Testis (tissue), 5 donors: ENCODE measurements at places on chromosomes 5 and 9. TPM values are rescaled to one million over a fixed set of nuclear protein-coding genes. Genes with fewer than 3 reads are reported as not detected.
A peak's percentile ranks its signal among the peaks of the same experiment; 100 is the strongest.

DNA sequence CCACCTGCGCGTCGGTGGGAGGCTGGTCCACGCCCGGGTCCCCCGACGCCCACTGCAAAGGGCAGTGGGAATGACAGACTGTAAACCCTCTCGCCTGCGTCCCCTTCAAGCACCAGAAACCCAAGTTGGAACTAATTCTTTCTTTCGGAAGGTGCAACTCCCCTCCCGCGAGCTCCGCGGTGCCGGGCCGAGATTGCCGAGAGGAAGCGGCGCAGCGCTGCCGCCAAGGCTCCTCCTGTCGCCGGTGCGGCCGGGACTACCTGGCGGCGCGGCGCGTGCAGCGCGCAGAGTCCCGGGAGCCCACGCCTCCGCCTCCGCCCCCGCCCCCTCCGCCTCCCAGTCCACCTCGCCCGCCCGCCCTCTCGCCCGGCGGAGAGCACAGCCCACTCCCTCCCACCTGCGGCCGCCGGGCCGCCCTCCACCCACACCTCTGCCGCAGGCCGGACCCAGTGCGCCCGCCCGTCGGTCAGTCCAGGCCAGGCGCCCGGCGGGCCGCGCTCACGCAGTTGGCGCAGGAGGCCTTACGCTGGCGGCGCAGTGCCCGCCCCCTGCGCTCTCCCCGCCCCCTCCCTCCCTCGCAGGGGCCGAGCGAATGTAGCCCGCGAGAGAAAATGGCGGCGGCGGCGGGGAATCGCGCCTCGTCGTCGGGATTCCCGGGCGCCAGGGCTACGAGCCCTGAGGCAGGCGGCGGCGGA, at the start of gene MAP3K1:
Gene MAP3K1, plus strand, starts transcription at position 587 of the 695 bp plus-strand sequence. Its CDS starts 25 bp downstream, at position 612.
- H3K4me1 ChIP-seq, result no peaks in the 10 kb centered on the region
- no peaks in the 10 kb centered on the region for H3K36me3 ChIP-seq
- H3K27ac ChIP-seq, result peak within 1 kb of the TSS; percentile 97

The BAAT gene
- polyA plus RNA-seq, result 0.13 TPM

- H3K4me3 ChIP-seq, result no peak overlapping the region
- no peaks in the 10 kb centered on the region for H3K36me3 ChIP-seq
- H3K27ac ChIP-seq, result no peak overlapping the region
- no peaks in the 10 kb centered on the region for H3K4me1 ChIP-seq
- H3K27me3 ChIP-seq, result no peaks in the 10 kb centered on the region
Observed at GRCh38 chr9:134933076-134933659, 15.5 kb upstream of the FCN1 start.

GRCh38 chr5:1706021-1706420, 93.6 kb downstream of the MRPL36 start:
- H3K27ac ChIP-seq, result no peak overlapping the region
- no peaks in the 10 kb centered on the region for H3K27me3 ChIP-seq
